Inflammatory macrophage treated with lipopolysaccharide for 1 hour (primary cell): ENCODE measurements at places on chromosomes 4 and X.

DNA sequence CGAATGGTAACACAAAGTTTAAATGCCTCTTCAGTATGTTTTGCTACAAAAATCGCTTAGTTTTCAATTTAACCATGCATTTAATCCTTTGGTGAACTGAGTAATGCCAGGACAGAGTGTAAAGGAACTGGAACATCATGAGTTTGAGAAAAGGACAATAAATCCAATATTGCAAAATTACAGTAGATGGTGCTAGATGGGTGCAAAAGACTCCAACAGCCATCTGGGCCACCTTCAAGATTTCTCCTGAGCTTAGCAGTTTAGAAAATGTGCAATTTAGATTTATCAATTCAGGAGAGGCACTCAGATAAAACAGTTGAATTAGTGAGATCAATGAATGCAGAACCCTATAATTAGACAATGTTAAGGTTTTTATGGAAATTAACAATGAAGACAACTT is 33.2 kb upstream of the MID1IP1 start:
- peak; percentile 12 for DNase-seq

- DNase-seq = no peak
Measured at GRCh38 chrX:135432881-135433521, 11.3 kb downstream of the SMIM10L2A start.

GRCh38 chr4:3009422-3009821 is 46.1 kb downstream of the GRK4 start:
- peak; percentile 4 for DNase-seq

- DNase-seq = no peak
Measured at GRCh38 chr4:105074097-105074496, 72.6 kb upstream of the TET2 start.

DNA sequence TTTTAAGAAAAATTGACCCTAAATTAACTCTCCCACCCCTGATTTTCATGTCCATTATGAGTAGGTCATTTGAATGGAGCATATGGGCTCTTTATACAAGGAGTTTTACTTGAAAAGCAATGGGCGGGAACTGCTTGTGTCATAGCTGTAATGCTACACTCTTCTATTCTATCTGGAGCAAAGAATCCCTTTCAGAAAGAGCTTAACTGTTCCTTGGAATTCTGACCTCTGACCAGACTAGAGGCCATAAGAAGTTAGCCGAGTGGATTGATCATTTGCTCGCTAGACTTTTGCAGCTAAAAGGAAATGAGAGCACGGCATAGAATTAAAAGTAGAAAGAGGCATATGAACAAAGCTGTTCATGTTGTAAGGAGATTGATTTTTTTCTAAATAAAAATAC is 79.1 kb downstream of the DOCK11 start:
- DNase-seq = no peak

GRCh38 chr4:138675685-138676084 is 339.9 kb upstream of the NOCT start:
- no peak for DNase-seq

GRCh38 chr4:119097282-119097900 is 38.2 kb upstream of the MYOZ2 start:
- DNase-seq = no peak

GRCh38 chrX:106999002-106999975 is 723 bp downstream of the MORC4 start:
- DNase-seq = peak; percentile 9

- peak; percentile 34 for DNase-seq
Measured at GRCh38 chr4:168917138-168917779, 92.8 kb downstream of the CBR4 start.

DNA sequence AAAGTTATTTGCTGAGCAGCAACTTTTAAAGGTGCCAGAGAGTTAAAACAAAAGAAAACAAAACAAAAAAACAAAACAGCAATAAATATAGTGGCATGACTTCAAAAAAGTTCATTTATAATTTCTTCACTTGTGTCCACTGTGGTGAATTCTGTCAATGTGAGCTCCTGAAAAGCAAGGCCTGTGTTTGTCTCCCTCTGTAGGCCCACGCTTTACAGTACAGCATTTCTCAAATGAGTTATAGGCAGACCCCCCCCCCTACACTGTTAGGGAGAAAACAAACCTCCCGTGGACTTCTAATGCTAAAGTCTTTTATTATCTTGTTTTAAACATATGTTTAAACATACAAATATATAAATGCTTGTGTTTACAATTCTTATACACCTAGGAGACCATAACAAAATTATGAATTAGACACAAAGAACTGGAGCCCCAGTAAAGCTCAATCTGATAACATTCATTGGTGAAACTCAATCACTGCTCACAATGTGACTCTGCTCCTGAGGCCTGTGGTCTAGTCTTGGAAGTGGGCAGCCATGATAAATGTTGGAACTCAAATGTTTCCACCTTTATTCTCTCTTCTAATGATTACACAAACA is 47.0 kb upstream of the SCOC start:
- no peak for DNase-seq

- DNase-seq = peak; percentile 59
Measured at GRCh38 chrX:40513012-40513411, 67.8 kb upstream of the ATP6AP2 start.

- DNase-seq = peak; percentile 99
Measured at GRCh38 chr4:102564399-102565059, 63.4 kb downstream of the NFKB1 start.

DNA sequence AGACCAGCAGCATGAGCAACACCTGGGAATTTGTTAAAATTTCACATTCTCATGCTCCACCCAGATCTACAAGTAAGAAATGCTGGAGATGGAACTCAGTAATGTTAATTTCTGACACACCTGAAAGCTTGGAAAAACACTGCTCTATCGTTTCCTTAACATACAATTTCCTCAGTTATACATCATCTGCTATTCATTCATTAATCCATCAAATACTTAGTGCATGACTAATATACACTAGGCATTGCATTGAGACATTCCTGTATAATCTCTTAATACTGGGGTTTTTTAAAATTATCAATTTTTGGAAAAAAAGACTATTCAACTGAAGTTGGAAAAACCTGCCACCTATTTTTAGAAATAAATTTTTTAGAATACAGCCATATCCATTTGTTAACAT is 106.1 kb downstream of the CHM start:
- DNase-seq = no peak

DNA sequence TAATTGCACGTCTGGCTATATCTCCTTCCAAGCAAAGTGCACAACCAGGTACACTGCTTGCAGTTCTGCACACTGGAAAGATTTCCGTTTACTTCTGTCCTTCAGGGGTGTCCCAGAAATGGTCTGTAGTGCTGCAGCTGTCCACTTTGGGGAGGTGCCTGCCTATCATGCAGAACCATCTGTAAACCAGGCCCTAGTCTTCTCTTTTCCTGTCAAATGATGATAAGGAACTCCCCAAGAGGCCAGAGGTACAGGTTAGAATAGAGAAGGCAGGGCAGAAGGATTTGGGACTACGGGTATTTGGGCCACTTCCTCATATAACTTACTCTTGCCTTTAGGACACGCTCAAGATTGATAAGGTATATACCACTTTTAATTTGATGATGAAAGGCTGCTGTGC is 746.9 kb downstream of the FAT4 start:
- no peak for DNase-seq

- no peak for DNase-seq
Measured at GRCh38 chr4:145132511-145133098, 34.5 kb downstream of the ABCE1 start.

DNA sequence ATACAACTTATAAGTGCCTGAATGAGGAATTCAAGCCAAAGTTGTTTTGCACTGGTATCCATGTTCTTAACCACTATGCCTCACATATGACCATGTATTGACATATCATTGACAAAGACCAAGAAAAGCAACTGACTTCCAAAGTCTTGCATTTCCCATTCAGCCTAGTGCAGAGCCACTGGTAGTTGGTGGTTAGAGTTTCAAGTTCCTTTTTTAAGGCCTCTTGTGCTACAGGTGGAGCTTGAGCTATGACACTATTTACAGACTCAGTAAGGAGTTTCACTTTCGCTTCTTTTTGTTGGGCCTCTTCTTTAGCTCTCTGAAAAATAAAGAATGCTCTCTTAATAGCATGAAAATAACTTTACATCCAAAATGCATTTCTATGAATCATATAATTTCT is 763.0 kb downstream of the DMD start:
- DNase-seq = peak; percentile 14

GRCh38 chr4:42789041-42789567 is 103.4 kb upstream of the GRXCR1 start:
- no peak for DNase-seq

DNA sequence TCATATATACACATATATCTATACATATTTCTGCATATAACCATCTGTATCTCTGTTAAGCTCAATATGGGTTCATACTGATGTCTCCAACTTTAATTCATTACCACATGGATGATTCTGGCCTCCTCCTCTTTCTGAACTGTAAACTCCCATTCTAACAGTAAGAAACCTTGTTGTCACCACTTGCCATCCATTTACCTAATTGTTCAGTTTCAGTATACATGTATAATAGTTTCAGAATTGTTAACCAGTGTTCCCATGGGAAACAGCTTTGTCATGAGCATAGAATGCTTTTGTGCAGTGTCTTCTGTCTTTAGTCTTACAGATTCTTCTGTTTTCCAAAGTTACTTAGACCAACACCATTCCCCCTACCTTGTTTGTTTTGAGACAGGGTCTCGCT is 35.9 kb downstream of the SLC9A6 start:
- DNase-seq = no peak

DNA sequence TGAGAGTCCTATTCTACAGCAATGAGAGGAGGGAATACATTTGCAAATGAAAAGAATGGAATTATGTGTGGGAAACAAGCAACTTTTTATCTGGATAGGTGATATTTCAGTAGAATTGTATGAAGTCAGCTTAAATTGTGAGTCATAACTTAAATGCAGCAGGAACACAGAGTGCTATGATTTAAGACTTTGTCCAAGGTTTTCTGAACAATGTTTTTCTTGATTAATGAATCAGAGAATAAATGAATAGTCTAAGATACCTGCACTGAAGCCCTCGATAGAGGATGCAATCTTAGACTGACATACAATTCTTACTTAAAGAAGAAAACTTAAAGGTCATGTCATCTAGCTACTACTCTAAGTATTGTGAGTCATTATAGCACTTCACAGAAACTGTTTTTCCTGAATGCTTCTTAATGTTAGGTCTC is 8.0 kb downstream of the ARHGEF38 start:
- no peak for DNase-seq

GRCh38 chrX:11210415-11210801 is 82.8 kb upstream of the AMELX start:
- no peak for DNase-seq

GRCh38 chrX:66149519-66149918 is 14.5 kb upstream of the HEPH start:
- DNase-seq = no peak

DNA sequence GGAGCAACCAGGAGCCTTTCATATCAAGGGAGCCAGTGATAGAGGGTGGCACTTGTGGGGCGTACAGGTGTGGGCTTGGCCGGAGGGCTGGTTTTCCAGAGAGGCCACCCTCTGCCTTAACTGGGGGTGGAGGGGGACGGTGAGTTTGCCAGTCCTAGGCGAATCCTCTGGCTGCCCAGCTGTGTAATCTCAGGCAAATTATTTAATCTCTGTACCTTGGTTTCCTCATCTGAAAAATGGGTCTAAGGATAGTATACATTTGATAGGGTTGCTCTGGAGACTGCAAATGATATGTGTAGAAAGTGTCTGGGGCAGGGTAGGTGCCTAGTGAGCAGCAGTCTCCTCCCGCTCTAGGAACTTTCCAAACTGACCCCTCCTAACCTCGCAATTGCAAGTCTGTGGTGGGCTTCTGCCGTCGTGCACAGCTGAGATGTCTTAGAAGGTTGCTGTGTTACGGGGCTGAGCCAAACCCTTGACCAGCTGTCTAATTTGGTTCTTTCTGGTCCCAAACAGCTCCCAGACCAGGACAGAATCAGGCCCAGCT is 3.8 kb upstream of the CXCR3 start:
- DNase-seq = no peak

- no peak for DNase-seq
Measured at GRCh38 chrX:63869506-63869905, 84.5 kb upstream of the ARHGEF9 start.

- DNase-seq = no peak
Measured at GRCh38 chr4:157245351-157245750, 24.8 kb downstream of the GRIA2 start.

- no peak for DNase-seq
Measured at GRCh38 chr4:73976716-73977115, 5.1 kb downstream of the PF4 start.

- no peak for DNase-seq
Measured at GRCh38 chr4:185031611-185032010, 13.3 kb downstream of the HELT start.

GRCh38 chr4:94228493-94229216 is 21.0 kb downstream of the SMARCAD1 start:
- DNase-seq = no peak

DNA sequence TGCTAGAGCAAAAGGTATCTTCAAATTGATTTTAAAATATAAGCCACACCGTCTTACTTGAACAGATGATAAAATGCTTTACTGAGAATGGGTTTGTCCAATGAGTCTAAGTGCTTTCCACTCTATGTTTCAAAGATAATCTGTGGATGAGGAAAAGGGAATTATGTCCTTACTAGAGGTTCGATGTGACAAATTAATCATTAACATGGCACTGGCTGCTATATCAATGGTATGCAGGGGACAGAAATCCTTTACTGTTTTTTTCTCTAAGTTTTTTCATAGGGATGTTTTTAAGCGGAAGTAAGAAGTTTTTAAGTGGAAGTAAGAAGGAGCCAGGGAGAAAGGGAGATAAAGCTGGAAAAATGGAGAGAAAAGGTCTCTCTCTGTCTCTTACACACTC is 38.0 kb downstream of the MID1IP1 start:
- DNase-seq = no peak

GRCh38 chr4:159378056-159378616 is 275.3 kb downstream of the RAPGEF2 start:
- DNase-seq = no peak

DNA sequence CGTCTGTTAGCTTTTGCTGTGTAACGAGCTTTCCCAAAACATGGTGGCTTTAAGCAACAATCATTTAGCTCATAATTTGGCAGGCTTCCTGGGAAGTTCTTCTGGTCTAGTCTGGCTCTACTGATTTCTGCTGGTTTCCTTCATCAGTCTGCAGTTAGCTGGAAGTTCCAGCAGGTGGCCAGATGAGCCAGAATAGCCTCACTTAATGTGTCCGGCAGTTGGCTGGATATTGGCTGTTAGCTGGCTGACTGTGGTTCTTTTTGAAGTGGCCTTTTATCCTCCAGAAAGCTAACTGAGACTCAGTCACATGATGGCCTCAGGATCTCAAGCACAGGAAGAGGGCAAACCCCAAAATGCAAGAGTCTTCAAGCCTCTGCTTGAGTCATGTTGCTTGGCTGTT is 34.9 kb downstream of the FTHL17 start:
- DNase-seq = no peak
